ENCODE measurements at places on chromosomes 1 and 21.

DNA sequence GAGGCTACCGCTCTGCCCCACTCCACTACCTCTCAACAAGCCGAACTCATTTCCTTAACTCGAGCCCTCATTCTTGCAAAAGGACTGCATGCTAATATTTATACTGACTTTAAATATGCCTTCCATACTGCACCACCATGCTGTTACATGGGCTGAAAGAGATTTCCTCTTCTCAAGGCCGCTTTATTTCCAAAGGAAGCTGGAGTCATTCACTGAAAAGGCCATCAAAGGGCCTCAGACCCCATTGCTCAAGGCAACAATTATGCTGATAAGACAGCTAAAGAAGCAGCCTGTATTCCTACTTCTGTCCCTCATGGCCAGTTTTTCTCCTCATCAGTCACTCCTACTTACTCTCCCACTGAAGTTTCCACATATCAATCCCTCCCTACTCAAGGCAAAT lies 6.9 kb upstream of the HPDL start:
- DNase-seq: no peak

- no peak for DNase-seq
Observed at GRCh38 chr1:171254859-171255258, 6.6 kb downstream of the FMO1 start.

DNA sequence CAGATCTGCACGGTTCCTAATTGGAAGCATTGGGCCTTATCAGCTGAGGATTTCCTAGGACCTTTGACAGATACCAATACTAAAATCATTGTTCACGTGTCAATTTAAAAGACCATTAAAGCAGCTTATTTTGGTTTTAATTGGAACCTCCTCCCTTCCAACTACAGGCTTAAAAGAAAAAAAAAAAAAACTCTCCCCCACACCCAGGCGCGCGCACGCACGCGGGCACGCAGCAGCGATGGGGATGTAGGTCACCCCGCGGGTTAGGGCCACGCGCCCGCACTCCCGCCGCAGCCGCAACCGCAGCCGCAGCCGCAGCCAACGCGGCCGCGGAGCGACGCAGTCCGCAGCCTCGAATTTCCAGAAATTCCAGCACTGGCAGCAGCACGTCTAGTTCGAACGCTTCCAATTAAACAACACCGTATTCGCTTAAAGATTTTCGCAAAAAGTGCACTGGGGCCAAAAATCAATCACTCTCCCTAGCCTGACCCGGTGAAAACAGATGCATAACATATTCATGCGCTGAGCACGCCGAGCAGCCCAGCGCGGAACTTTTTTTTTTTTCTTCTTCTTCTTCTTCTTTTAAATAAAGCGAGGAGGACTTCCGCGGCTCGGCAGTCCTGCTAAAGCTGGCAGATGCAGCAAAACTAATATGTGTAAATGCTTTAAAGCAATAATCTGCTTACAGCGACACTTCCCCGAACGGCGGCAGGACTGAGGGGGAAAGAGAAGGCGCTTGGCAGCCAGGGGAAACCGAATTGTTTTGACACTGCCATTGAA lies 13.3 kb upstream of the BARHL2 start:
- DNase-seq: no peak

GRCh38 chr1:183735069-183735860 lies 69.7 kb upstream of the RGL1 start:
- DNase-seq: no peak

DNA sequence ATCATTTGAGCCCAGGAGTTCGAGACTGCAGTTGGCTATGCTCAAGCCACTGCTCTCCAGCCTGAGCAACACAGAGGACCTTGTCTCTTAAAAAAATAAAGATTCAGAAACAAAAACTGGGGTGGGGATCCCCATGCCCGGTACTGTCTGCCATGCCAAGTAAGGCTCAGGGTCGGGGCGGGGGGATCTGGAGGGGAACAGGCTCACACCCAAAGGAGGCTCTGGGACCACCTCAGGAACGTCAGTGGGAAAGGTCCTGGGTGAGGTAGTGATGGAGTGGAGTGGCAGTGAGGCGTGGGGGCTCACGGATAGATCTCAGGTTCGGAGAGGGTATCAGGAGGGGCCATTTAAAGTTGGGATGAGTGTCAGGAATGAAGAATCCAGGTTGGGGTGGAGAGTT lies 765 bp upstream of the S100A4 start:
- DNase-seq: no peak

- DNase-seq: peak; percentile 22
Observed at GRCh38 chr1:205711105-205712048, 31.1 kb upstream of the SLC45A3 start.

- no peak for DNase-seq
Observed at GRCh38 chr1:204623894-204624361, 61.6 kb downstream of the LRRN2 start.

- no peak for DNase-seq
Observed at GRCh38 chr1:200226969-200227303, 182.9 kb downstream of the ZNF281 start.

GRCh38 chr1:63973005-63973419 lies 199.2 kb downstream of the ROR1 start:
- DNase-seq: no peak

DNA sequence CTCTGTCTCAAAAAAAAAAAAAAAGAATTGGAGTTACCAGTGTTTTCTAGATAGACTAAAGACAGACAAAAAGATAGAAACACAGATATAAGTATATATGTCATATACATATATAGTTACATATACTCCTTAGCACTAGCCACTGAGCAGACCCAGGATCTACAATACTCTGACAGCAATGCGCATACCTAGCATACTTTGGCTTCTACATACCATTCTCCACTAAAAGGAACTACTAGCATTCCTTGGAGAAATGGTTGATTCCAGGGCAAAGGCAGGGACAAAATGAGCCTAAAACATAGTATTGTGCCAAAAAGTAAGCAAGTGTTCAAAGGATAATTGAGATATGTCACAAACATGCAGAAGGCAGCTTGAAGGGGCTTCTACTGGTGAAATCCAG lies 22.7 kb downstream of the SYNJ1 start:
- DNase-seq: no peak

GRCh38 chr1:117599286-117600221 lies 6.3 kb upstream of the TENT5C start:
- no peak for DNase-seq

- no peak for DNase-seq
Observed at GRCh38 chr21:38092051-38092450, 164.7 kb upstream of the KCNJ15 start.

DNA sequence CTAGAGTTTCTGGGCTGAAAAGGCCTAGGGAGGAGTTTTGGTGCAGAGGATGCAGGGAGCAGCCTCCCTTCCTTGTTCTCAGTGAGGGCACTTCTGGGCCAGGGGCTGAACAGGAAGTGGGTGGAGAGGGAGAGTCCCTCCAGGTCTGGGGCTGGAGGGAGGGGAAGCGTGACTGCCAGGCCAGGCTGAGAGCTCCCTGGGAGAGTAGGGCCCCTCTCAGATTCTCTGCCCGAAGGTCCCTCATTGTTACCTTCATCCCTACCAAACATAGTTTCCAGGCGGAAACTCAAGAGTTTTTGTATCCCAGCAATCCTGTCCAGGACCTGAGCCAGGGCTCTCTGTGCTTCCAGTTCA lies 36.8 kb downstream of the CITED4 start:
- DNase-seq: no peak

- no peak for DNase-seq
Observed at GRCh38 chr1:11046270-11046566, 821 bp downstream of the MASP2 start.
